ENCODE measurements at places on chromosomes 7 and 10.
A peak's percentile ranks its signal among the peaks of the same experiment; 100 is the strongest.

DNA sequence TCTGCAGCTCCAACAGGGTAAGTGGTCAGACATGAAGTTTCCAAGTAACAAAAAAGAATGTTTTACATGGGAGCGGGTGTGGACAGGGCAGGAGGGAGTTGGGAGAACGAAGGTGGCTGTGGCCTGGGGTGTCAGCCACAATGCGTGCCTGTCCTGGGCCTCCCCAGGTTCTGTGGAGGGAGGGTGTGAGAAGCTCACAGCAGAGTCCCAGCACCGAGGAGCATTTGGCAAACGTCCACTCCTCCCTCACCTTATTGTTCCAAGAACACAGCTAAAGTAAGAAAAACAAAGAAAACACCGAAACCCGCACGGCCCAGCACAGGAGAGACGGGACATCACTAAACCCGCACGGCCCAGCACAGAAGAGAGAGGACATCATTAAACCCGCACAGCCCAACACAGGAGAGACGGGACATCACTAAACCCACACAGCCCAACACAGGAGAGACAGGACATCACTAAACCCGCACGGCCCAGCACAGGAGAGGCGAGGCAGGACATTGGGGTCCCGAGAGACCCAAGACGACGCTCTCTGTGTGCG is 226.4 kb downstream of the MAD1L1 start:
- no peak for DNase-seq

- no peak for DNase-seq
Observed at GRCh38 chr7:96285579-96285978, 36.3 kb downstream of the SLC25A13 start.

GRCh38 chr10:108496106-108496505 is 1331.6 kb upstream of the SORCS1 start:
- peak; percentile 66 for DNase-seq

GRCh38 chr7:107563081-107563774 is 492 bp downstream of the COG5 start:
- DNase-seq = no peak

DNA sequence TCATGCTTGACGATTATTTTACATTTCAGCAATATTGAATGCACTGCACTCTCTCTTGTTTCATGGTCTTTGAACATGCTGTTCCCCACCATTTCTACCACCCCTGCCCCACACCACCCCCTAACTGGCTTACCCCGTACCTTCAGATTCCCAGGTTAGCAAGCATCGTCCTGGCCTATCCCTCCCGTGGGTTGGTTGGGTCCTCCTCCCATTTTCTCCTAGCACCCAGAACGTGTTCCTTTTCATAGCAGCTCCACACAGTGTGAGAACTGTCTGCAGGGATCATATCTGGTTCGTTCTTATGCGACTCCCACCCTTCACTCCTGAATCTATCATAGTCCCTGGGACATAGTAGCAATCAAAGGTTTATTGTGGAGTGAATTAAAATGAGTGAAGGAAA is 48.6 kb downstream of the C10orf90 start:
- no peak for DNase-seq

DNA sequence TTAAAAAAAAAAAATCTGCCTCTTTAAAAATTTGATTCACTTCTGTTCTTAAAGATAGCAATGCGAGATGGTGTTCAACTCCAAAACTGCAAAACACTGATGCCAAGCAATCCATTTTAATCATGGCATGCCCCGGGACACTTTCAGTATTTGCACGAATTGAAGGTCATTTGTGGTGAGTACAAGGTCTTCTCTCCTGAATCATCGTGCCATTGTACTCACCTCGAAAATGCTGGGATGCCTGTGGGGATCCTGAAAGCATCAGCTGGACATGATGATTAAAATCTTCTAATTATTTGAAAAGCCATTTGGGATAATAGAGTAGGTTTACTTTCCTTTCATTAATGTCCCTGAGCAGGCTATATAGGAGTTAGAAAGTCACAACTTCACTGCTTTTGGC is 125.1 kb upstream of the NRP1 start:
- DNase-seq = peak; percentile 67

DNA sequence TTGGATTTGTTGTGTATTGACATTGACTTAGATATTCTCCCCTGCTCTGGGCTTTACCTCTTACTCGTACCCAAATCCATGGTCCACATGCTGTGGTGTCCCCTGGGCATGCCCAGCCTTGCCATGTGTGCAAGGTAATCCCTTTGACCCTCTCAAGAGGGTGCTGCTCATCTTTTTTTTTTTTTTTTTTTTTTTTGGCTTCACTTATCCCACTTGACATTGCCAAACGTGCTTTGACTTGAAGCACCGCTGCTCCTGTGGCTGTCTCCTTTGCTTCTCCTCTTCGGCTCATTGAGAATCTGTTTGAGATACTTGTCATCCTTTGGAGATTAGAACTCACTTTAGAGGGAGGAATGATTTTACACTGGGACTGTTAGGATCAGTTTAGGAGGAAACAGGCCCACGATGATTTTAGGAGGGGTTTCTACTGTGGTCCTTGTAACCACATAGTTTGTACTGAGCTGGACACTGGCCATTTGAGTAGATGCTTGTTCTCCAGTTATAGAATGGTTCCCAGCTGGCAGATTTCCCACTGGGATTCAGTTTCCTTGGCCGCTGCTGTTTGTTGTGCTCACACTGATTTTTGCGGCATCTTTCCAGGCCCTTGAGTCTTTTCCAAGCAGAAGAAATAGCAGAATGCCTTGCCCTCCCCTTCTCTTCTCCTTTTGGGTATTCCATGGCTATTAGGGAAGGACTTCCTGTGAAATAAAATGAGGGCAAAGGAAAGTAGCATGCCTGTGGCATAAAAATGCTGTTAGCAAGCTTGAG is 184.8 kb downstream of the AUTS2 start:
- peak; percentile 61 for DNase-seq

DNA sequence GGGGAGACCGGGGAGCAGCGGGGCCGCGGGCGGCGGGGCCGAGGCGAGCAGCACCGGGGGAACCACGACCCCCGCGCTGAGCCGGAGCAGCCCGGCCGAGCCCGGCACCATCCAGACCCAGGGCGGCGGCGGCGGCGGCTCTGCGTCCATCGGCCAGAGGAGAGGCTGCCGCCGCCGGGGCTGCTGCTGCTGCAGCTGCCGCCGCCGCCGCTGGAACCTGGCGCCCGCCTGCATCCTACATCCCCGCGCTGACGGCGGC is 190 bp downstream of the TCERG1L start:
- DNase-seq = no peak

GRCh38 chr7:30285536-30286284 is 1.3 kb downstream of the ZNRF2 start:
- DNase-seq = peak; percentile 42

DNA sequence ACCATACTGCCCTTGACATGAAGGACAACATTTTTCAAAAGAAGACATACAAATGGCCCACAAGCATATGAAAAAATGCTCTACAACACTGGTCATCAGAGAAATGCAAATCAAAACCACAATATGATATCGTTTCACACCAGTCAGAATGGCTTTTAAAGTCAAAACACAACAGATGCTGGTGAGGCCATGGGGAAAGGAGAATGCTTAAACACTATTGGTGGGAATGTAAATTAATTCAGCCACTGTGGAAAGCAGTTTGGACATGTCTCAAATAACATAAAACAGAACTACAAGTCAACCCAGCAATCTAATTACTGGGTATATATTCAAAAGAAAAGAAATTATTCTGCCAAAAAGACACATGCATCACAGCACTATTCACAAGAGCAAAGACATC is 4.2 kb upstream of the NT5C3A start:
- no peak for DNase-seq

GRCh38 chr10:24778298-24778697 is 54.6 kb upstream of the ARHGAP21 start:
- no peak for DNase-seq

DNA sequence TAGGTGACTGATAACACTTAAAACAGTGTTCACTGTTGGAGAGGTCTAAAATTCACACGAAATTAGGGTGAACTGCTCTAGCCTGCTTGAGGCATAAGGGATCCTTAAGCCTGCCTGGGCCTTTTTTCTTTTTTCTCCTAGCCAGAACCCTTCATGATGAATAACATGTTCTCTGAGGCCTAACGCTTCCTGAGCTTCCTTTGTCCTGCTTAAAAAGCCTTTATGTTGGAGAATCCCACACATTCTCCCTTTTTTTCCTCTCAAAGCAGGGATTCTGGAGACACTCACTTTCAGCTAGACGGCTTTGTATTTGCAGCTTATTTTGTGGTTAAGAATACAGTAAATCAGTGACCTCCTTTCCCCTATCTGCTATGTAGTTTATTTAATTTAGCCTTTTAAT is 354.7 kb upstream of the PHF14 start:
- no peak for DNase-seq

GRCh38 chr7:41189866-41190265 is 513.0 kb downstream of the INHBA start:
- peak; percentile 92 for DNase-seq

- no peak for DNase-seq
Observed at GRCh38 chr10:107931808-107932207, 767.3 kb upstream of the SORCS1 start.

- no peak for DNase-seq
Observed at GRCh38 chr10:43132867-43133787, 5.1 kb upstream of the CSGALNACT2 start.

GRCh38 chr7:148962823-148963582 is 65.3 kb downstream of the PDIA4 start:
- DNase-seq = peak; percentile 65

DNA sequence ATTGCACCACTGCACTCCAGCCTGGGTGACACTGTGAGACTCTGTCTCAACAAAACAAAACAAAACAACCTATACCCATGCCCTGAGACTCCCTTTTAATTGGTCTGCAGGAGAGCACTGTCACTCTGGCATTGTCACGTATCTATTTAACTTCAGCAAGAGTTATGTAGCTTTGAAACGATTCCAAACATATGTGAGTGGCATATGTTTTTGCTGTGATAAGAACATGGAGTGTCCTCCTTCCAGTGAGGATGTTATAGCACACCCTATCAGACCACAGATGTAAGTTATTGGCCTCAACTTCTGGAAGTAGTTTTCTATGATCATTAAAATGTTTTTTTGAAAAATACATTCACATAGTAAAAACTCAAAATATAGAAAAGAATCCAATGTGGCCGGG is 15.5 kb upstream of the DNAJC12 start:
- no peak for DNase-seq

DNA sequence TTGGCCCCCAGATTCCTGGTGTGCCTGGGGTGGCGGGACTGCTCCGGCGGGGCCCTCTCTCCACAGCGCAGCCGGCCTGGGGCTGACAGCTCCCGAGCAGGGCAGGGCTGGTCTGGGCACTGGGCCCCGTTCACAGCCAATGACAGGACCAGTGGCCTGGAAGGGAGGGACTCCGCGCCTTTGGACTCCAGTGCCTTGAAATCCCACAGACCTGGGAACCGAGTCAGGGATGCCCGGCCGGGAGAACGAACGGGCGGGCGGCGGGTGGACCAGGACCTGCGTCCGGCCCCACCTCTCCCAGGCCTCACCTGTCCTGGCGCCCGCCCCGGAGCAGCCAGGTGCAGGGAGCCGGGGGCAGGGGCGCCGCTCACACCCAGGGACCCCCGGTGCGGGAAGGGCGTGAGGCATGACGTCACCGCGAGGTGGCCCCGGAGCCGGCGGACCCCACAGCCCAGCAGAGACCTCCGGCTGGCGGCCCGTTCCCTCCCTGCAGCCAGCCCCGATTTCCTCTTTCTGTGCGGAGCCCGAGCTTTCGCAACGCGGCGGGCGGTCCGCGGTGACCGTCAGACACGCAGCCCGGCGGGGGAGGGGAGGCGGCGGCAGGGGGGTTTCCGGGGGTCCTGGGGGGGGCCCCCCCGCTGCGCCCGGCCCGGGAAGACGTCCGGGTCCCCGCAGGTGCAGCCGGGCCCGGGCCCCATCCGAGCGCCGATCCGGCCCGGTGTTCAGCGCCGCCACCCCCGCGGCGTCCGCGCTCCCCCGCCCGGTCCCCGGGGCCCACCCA is 743 bp downstream of the ADAP1 start:
- DNase-seq = no peak

GRCh38 chr7:139403601-139404000 is 43.9 kb downstream of the LUC7L2 start:
- DNase-seq = no peak

DNA sequence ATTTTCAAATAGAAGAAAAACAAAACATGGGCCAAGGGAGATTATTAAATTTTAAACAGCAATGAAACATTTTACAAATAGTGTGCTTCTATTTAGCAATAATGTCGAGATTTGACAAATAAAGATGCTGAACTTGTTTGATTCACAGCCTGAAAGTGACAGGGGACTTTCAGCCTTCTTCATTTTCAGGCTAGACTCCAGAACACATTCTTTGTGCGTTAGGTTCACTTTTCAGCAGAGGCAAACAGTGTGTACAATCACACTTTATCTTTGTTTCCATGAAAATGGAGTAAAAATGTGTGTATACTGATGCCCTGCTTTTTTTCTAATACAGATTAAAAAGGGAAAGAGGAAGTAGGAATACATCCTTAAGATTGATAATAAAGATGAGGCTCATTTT is 35.6 kb downstream of the FAM171A1 start:
- DNase-seq = no peak

GRCh38 chr7:28126410-28127041 is 54.1 kb downstream of the JAZF1 start:
- DNase-seq = no peak

GRCh38 chr7:1100386-1100785 is 12.5 kb downstream of the GPER1 start:
- no peak for DNase-seq

DNA sequence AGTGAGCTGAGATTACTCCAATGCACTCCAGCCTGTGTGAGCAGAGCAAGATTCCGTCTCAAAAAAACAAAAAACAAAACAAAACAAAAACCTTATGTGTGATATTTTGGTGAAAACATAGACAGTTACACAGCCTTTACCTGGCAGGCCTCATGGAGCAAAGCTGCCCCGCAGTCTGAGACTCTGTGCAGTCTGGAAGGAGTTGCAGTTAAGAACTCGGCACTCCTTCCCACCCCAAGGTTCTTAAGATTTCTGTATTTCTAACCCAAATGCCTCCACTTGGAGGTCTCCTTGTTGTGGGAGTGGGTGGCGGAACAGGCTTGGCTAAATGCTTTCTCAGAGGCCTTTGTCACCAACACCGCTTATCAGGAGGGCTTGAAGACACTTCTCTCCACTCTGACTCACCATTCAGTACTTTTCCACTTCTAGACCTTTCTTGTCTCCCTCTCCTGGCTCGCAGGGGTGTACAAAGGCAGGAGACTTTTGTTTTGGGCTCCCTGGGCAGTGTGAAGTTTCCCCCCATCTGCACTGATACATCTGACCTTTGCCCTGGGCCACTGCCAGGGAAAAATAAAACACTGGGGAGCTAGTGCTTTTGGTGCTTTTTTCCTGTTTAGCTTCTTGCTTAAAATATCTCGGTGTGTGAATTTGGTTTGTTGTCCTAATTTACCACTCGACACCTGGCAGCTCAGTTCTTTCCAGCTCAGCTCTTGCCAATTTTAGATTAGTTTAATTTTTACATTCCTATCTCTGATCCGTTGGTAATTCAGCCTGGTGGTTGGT is 51.3 kb upstream of the MAGI2 start:
- DNase-seq = peak; percentile 40
